ENCODE measurements at places on chromosomes 16 and 17.

- DNase-seq: peak; percentile 81
These were observed 235.6 kb downstream of the ZNF423 start for GRCh38 chr16:49620158-49620868.

GRCh38 chr17:75521951-75522727 is 3.4 kb upstream of the LLGL2 start:
- peak; percentile 16 for DNase-seq

DNA sequence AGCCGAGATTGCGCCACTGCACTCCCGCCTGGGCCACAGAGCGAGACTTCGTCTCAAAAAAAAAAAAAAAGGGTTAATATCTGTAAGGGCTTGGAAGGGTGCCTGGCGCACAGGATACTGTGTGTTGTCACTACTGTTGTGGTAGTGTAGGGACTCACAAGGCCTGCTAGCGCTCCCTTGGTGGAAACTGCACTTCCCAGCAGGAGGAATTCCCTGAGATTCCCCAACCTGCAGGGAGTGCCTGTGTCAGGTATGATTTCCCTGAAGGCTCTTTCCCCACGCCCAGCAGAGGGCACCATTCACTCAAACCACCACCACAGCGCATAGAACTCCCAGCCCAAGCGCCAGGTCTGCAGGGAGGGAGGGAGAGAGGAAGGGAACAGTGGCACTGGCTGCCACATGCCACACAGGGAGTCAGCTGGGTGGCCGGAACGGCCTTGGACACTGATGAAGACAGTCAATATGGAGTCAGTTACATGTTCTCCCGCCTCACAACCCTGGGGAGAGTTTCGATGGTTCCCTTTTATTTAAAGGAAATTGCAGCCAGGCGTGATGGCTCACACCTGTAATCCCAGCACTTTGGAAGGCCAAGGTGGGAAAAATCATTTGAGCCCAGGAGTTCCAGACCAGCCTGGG is 32.7 kb upstream of the CDH1 start:
- DNase-seq: peak; percentile 65

- DNase-seq: peak; percentile 92
These were observed 34.1 kb upstream of the ABCA6 start for GRCh38 chr17:69175625-69176456.

GRCh38 chr16:53068423-53068833 is 13.6 kb downstream of the CHD9 start:
- DNase-seq: no peak

DNA sequence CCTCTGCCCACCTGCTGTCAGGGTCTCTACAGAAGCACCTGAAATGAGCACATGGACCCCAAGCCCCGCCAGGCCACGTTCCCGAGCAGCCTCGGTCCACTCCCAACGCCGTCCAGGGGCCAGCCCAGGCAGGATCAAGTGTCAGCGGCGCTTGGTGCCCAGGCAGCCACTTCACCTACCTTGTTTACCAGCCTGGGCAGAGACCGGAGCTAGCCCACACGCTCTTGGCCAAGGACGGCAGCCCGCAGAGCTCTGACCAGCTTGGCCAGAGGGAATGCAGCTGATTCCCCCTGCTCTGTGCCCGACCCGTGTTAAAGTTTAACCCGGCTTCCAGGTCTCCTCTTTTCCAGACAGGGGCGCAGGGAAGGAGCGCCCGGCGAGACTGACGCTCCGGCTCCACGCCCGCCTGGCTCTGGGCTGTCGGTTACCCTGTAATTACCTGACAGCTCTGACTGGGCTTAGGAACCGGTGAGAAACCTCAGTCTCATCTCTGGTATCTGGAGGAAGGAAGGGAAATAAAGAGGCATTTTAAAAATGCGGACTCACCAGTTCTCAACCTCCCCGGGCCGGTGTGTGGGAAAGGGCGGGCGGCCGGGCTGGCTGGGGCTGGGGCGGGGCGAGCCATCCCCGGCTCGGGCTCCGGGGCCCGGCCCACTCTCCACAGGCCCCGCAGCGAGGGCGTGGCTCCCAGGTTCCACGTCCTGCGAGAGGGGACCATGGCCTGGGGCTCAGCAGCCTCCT is 4.6 kb downstream of the KIFC3 start:
- DNase-seq: no peak

- DNase-seq: no peak
These were observed 86.7 kb downstream of the ZFHX3 start for GRCh38 chr16:72961115-72961832.

DNA sequence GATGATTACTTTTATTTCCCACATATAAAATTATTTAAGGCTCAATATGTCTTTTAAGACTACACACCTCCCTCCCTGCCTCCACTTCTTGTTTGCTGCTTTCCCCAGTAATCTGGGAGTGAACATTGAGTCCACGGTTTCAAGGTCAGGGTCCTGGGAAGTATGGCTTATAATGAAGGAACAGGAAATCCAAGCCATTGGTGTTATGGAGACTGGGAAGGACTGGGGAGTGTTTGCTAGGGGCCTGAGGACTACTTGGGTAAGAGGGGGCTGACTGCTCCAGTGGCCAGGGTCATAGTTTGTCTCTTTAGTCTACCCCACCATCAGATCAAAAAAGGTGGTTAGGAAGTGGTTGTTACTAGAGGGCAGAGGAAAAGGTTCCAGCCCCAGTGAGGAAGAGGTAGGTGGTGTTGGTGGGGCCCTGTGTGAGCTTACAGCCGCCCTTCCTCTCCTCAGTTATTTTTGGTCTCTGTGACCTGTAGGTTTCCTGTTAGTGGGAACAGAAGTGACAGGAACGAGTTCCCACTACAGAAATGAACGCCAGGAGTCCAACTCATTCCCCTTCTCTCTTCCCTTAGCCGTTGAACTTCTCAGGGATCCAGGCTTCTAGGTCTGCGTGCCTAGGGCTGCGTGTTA is 742 bp upstream of the SLC16A13 start:
- DNase-seq: no peak

DNA sequence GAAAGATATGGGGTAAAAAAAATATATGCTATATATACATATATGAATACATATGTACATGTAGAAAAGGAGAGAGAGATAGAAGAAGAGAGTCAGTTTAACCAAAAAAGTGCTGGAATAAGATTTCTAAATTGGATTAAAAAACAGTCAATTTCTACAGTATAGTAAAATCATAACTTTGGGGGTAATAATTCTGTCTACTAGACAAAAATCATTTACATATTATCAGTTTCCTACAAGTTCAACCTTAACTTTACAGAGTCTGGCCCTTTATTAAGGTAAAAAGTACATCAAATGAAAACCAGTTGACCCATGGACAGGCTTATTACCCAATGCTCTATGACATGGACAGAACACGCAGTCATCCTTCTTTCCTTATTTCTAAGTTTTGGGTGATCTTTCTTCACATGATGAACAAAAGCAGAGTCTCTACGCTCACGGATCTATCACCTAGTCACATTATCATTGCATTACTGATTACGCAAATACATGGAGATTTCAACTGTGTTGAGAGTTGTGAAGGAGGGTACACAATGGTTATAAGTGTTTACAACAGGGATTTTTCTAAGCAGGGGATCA is 63.9 kb upstream of the SMIM36 start:
- DNase-seq: no peak

DNA sequence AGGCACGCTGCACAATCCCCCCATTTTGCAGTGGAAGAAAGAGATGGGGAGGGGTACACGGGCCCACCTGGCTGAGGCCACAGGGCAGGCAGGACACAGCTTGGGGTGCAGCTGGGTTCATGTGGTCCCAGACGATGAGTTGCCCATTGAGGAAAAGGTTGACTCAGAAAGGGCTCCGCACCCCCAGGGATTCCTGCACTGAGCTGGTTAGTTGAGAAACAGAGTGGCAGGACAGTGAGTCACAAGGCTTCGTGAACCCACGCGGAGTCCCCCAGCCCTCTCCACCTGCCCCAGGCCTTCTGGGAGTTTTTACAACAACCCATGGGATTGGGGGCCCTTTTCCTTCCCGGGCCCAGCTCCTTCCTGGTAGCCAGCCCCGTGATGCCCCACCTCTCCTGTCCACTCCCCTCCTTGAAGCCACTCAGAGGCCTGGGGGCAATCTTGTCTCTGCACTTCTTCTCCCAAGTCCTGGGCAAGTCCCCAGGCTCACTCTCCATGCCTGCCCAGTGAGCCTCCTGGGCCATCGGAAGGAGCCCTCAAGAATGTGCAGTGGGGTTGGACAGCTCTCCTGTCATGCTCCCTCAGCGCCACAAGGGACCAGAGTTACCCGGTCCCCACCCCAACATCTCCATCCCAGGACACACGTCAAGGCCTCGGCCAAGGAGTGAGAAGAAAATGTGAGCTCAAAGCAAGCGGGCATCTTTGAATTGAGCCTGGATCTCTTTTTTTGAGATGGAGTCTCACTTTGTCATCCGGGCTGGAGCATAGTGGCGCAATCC is 251.2 kb downstream of the PARN start:
- DNase-seq: no peak

DNA sequence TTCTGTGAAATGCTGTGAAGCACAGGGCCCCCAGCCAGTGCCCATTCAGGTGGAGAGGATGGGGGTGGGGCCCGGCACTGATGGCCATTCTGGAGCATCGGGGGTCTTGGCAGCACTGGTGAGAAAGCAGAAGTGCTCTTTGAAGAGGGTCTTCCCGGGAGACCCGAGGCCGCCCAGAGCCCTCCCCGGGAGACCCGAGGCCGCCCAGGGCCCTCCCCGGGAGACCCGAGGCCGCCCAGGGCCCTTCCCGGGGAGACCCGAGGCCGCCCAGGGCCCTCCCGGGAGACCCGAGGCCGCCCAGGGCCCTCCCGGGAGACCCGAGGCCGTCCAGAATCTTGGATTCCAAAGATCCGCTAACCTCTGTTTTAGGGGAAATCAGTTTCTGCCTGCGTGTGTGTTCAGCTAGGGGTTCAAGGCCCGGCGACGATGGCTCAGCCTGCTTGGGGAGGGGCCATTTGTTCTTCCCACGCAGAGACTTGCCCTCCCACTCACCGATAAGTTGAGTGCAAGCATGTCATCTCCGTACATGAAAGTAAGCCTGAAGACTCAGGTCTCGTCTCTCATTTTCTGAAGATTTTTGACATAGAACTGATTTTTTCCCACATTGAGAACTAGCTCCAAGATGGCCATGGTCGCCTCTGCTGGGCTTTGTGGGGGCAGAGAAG is 35.2 kb upstream of the CAPN15 start:
- DNase-seq: no peak

- DNase-seq: no peak
These were observed 8.1 kb downstream of the TMEM97 start for GRCh38 chr17:28327031-28327607.

DNA sequence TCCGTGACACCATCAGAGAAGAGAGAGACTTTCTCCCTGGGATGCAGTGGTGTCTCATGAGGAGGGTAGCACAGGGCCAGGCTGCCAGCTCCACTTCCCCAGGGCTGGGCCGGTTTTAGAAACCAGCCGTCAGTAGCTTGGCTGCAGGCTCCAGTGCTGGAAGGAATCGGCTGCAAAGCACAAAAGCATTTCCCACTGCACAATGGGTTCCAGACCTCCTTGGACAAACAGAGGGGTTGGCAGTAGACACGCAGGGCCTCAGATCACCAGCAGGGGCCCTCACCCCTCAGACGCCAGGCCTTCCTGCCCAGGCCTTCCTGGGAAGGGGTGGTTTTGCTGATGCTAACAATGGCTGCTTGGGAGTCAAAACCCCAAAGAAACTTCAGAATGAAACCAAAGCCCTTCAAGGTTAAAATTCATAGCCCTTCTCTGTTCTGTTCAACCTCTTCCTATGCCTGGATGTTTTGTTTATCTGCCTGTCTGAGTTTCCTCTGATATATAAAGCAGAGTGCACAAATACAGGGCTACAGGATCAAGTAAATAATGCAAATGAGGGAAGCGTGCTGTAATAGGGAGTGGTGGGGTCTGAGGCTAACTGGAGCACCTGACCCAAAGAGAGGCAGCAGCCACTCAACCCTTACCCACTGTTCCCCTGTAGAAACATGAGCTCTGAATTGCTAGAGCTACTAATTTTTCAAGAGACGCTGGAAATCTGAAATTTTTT is 26.2 kb downstream of the TEKT5 start:
- peak; percentile 19 for DNase-seq

DNA sequence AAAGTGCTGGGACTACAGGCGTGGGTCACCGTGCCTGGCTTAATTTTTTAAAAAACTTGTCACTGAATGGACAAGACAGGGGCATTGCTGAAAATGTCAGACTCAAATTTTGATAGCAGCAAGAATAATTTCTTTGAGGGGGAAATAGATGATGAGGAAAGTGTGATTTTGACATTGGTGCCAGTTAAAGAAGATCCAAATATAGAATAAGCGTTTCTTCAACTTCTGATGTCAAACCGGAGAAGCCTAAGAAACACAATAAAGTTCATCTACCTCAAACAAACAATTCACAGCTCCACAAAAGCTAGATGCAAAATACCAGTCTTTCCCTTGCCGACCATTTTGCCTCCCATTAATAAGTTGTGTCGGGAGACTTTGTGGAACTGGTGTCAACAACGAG is 4.5 kb downstream of the MT1X start:
- DNase-seq: no peak

DNA sequence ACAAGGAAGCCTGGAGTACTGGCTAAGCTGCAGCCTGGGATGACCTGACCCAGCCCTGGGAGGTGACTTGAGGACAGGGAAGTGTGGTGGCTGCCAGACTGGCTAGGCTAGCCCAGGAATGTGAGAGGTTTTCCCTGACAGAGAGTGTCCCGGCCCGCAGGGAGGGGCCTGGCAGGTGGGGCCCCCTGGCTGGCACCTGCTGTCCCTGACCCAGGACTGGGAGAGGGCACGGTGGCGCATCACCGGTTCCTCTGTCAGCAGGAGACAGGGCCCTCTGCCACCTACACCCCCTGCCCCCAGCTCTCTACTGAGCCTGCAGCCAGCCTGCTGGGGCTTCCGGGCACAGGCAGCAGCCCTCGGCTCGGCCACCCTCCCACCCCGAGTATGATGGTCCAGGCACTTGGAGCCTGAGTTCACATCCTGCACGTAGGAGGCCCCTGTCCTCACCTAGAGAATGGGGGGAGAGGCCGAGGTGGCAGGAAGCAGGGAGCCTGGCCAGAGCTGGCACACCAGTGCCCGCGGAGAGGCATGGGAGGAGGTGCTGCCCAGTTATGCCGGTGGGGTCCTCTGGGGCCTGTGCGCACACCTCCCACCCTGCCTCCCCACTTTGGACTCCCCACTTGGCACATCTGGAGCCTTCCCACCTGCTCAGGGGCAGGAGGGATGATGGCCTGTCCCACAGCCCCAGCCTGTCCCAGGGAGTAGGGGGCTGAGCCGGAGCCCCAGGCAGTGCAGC is 528 bp downstream of the PRSS27 start:
- DNase-seq: no peak

GRCh38 chr17:9594065-9594464 is 17.6 kb downstream of the CFAP52 start:
- DNase-seq: no peak

GRCh38 chr17:3035968-3036280 is 27.5 kb downstream of the OR1D5 start:
- no peak for DNase-seq

GRCh38 chr17:3956327-3956957 is 7.8 kb downstream of the ATP2A3 start:
- no peak for DNase-seq

GRCh38 chr17:63337579-63337978 is 108.5 kb downstream of the CYB561 start:
- no peak for DNase-seq
